Heart right ventricle (tissue), 16 donors: ENCODE measurements at places on chromosomes 7 and 10.

DNA sequence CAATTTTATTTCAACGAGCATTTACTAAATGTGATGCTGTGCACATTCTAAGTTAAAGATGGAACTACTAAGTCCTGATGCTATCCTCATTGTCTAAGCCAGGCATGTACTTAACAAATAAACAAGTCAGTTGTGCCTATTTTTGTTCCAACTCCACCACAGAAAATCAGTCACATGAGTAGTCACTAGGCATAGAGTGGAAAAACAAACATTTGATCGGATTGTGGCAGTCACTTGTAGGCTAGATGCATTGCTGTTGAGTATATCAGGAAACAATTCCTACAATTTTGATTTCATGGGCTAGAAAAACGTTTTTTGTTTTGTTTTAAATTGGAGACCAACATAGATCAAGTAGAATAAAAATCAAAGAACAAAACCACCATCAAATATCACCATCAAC, 177.6 kb upstream of the SLC25A13 start:
- DNase-seq, result no peak

DNA sequence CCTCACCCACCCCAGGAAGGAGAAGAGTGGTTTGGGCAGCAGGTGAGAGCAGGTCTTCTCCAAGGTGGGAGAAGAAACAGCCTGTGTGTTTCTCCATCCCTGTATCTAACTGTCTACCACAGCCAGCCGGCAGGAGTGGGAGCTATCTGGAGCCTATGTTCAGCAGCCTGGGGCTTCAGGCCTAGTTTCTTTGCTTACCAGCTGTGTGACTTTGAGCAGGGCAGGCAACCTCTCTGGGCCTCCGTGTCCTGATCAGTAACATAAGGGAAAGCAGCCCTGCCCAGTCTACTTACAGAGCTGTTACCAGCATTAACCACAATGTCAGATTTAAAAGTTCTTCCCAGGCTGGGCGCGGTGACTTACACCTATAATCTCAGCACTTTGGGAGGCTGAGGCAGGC, 450.7 kb upstream of the ZMIZ1 start:
- no peak for DNase-seq

- DNase-seq, result no peak
These were observed 427 bp downstream of the PYROXD2 start for GRCh38 chr10:98414578-98414931.

DNA sequence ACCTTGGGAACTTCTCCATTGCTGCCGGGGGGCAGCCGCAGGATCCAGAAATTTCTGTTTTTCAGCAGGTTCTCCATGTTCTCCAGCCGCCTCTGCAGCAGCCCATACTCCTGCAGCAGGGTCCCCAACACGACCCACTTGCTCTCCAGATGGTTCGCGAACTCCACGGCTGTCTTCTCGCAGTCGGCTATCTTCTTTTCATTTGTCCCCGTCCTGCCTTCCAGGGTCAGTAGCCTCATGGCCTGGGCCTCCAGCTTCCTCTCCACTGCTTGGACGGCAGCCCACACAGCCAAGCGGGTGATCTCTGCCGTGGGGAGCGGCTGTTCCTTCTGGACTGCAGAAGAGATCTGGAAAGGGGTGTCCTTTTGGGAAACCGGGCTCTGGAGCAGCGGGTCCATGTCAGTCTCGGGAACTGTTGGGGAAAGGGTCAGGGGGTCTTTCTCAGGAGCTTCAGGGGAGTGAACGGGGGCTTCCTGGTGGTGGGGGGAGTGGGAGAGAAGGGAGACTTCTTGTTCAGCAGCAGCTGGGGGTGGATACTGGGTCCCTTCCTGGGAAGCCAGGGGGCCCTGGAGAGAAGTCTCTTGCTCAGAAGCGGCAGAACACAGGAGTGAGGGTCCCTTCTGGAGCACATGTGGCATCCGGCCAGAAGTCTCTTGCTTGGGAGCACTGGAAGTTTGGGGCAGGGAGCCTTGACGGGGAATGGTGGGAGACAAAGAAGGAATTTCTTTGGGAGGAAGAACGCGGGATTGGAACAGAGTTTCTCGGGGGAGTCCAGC, 5.5 kb downstream of the ZNF777 start:
- DNase-seq, result no peak

GRCh38 chr10:29860166-29860565, 199.2 kb downstream of the JCAD start:
- DNase-seq, result no peak

GRCh38 chr10:15571575-15571974, 148.1 kb downstream of the ITGA8 start:
- peak; percentile 47 for DNase-seq

GRCh38 chr10:16520900-16521299, 779 bp downstream of the C1QL3 start:
- DNase-seq, result peak; percentile 22

GRCh38 chr10:113897693-113898618, 43.5 kb downstream of the NHLRC2 start:
- peak; percentile 24 for DNase-seq
